ENCODE measurements at places on chromosomes 4 and X.

GRCh38 chrX:16239211-16239610 lies 71.9 kb downstream of the MAGEB17 start:
- no peak for DNase-seq

DNA sequence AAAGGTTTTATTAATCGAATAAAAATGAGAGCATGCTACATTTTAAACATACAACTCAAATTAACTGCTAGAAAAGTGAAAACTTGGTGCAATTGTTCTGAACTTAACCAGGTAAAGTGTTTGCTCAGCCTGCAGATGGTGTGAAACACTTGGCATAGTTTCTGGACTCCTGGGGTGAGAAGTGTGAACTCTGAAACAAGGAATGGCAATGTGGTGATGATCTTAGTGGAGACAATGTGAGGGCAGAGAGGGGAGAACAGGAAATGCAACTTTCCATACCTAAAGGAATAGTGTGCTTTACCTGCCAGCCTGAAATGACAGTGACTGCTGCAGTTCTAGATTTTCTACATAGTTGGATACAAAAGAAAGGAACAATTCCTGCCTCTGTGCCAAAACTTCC lies 57.4 kb downstream of the CCSER1 start:
- no peak for DNase-seq

DNA sequence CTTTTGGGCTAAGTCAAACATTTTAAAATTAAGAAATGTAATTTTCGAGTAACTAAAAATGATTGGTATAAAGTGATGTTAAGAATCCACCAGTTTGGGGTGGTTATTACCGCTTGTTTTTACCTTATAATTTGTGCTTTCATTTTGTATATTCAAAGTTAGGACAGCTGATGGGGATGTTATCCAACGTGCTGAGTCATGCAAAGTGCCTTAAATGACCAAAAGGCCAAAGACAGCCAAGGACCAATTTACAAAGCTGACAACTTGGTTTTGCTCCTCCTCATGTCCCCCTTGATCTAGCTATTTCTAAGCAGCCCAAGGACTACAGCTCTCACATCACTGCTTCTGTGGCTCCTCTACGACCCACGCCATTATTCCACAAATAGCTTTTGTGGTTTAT lies 181.4 kb upstream of the PCDH7 start:
- no peak for DNase-seq

- DNase-seq = peak; percentile 13
These were observed 566 bp downstream of the ATP11C start for GRCh38 chrX:139932073-139932900.

DNA sequence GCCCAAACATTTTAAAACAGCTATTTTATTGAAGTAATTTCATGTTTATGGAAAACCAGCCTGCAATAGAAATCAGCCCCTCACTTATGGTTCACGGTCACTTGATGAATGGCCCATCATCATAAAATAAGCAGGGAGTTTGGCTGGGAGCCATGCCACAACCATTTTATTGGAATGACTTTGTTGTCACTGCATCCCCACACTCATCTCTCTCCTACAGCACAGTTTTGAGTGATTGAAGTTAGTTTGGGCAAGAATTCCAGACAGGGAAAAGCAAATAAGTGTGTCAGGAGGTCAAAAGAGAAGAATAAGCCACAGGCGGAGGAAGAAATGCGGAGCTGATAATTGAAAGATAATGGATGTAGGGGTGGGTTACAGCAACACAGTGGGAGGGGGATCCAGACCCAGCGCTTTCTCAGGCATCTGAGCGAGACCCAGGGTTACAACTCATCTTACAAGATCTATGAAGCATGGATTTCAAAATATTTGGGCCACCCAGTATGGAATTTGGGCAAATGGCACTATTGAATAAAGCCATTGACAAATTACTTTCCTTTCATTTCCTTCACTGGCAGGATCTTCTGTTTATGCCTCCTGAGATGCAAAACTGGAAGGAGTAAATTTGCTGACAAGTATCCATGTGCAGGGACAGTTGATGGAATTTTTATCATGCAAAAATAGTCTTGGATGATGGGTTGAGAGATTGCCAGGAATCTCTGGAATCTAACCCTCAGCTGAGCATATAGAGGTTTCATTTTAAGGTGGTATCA lies 100.8 kb downstream of the SHROOM3 start:
- DNase-seq = no peak

GRCh38 chr4:122305853-122306252 lies 73.0 kb upstream of the ADAD1 start:
- no peak for DNase-seq

- no peak for DNase-seq
These were observed 42.2 kb upstream of the GUCY1A1 start for GRCh38 chr4:155624478-155624877.

GRCh38 chrX:115940348-115940747 lies 230.2 kb upstream of the AGTR2 start:
- DNase-seq = no peak

GRCh38 chrX:1388651-1389050 lies 3.3 kb downstream of the SLC25A6 start:
- DNase-seq = no peak
